NCI-H2227 treated with DMSO at 0.1 percent for 48 hours (cell line): ENCODE measurements at places on chromosomes 6 and 20.

GRCh38 chr6:6678811-6679210 is 90.3 kb downstream of the LY86 start:
- DNase-seq: no peak

GRCh38 chr6:168616816-168617765 is 176.1 kb downstream of the SMOC2 start:
- no peak for DNase-seq

DNA sequence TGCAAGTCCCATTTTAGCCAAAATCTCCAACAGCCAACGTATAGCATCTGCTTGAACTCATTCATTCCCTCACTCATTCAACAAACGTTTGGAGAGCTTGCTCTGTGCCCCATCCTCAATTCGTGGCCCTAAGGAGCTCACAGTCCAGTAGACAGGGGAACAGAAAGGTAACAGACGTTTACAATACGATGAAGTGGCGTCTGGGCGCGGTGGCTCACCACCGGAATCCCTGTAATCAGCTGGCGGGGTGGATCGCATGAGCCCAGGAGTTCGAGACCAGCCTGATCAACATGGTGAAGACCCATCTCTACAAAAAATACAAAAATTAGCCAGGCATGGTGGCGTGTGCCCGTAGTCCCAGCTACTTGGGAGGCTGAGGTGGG is 790 bp upstream of the E2F1 start:
- no peak for DNase-seq

- no peak for DNase-seq
Observed at GRCh38 chr20:62390317-62391164, 3.6 kb downstream of the RPS21 start.

DNA sequence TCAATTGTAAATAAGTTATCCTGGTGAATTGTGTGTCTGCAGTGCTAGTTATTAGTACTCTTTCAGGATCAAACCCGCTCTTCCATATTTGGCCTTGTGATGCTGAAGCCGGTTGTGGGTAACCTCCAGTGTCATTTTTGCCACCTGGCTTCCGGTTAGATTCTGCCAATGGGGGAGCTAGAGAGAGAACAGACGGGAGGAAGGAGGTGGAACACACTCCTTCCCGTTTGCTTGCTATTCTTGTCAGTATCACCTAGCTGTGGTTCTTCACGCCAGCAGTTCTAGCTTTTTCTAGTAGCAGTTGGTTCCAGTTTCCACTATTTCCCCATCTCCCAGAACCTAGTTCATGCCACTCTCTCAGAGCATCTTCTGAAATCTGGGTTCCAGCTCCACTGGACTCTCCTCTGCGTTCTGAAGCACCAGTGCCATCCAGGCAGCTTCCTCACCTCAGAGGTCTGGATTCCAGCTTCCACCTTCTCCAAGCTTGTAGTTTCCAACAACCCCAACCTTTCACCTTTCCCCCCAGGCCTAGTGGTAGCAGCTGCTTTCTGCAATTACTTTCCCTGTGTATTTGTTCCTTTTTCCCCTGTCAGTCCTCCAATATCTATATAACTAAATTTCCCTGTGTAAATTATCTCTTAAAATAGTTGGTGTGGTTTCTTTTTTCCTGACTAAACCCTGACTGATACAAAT is 46.9 kb upstream of the LOC128125822 start:
- DNase-seq: no peak

- DNase-seq: no peak
Observed at GRCh38 chr6:43269273-43270007, 26.2 kb downstream of the TTBK1 start.

DNA sequence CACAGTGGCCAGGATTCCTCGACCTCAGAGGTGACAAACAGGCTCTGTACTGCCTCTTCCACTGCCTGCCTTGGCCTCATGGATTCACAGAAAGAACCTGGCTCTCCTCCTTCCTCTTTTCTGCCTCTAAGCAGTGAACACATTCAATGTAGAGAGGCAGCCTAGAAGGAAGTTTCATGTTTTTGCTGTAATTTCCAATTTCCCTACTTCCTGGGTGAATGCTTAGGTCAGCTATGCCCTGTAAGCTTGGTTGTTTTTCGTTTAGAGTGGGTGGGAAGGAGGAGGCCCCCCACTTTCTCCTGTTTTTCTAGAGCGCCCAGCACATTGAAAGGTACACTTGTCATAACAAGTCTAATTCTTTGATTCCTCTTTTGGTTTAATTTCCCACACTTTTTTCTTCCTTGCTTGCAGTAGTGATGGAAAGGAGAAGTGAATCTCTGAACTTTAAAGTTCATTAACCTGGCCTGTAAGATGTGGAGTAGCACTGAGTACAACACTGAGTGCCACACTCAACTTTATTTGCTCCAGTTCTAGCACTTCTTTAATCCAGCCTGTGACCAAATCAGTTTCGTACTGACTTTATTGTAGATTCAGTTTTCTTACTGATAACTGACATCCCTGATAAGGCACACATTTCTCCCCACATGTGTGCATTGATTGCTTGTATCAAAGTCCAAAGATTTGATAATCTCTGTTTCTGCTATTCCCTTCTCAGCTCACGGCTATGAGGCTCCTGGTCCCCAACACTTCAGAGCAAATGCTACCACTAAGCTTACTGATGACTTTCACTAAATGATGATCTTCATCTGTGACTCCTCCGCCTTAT is 100.0 kb upstream of the MAN1A1 start:
- DNase-seq: no peak

DNA sequence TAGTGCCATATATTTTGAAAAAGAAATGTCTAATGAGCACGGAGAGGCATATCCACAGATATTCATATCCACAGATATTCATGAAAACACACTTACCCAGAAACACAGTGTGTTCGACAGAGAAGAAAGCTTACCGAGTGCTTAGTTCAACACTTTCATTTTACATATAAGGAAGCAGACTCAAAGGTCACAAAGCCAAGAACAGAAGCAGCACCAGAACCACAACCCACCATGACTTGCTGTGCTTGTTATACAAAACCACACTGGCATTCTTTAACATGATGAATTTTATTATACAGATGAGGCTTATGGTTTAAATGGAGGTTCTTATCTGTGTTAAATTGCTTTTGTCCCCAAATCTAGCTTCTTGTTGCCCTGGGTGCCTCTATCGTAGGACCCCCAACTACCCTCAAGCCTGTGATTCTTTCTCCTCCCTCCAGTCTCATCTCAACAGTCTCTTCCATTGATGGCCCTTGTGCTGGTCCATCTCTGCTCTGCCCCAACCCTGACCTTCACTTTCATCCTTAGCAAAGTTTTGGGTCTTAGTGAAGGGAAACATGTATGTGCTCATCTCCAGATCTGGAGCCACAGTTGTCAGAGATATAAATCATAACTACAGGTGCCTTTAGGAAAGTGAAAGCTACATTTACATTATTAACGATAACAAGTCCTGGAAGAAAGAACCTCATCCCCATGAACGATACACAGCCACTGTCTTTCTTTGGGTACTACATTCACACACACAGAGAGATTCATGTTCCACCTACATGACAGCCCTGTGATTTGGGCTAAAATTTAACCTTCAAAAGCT is 40.0 kb downstream of the SF3B5 start:
- DNase-seq: no peak

GRCh38 chr6:25215881-25216280 is 63.3 kb upstream of the CARMIL1 start:
- no peak for DNase-seq

DNA sequence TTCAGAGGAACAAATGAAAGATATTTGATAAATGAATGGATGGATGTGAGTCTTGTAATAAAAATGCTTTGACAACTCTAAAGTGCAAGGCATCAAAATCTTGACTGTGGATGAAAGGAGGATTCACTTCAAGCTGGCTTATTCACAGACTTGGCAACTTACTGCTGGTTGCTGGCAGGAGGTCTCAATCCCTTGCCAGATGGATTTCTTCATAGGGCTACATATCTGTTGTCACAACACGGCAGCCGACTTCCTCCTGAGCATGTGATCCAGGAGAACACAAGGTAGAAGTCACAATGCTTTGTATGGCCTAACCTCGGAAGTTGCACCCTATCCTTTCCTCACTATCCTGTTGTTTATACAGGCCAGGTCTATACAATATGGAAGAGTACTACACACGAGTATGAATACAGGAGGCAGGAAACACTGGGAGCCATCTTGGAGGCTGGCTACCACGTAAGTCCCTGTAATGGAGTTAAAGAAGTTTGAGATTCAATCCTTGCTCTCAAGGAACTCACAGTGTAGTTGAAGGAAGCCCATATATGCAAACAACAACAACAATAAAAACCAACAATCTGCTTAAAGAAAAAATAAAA is 97.9 kb downstream of the ID4 start:
- no peak for DNase-seq

DNA sequence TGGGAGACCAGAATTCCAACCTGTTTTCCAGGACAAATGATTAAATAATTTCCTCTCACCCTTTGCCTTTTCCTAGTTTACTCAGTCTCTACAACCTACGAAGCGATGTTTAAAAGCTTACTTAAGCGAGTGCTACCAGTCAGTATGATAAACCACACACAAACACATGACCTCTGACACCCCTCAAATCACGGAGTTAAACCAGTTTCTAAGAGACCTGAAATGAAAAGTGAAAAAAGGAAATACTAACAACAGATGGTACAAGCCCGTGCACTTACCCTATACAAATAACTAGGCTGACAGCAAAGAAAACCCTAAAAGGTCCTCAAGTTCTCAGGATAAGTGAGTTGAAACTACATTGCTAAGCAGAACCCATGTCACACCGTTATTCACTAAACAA is 7.7 kb downstream of the TNFRSF21 start:
- DNase-seq: no peak

GRCh38 chr20:10059006-10059405 is 24.2 kb downstream of the ANKEF1 start:
- DNase-seq: no peak

DNA sequence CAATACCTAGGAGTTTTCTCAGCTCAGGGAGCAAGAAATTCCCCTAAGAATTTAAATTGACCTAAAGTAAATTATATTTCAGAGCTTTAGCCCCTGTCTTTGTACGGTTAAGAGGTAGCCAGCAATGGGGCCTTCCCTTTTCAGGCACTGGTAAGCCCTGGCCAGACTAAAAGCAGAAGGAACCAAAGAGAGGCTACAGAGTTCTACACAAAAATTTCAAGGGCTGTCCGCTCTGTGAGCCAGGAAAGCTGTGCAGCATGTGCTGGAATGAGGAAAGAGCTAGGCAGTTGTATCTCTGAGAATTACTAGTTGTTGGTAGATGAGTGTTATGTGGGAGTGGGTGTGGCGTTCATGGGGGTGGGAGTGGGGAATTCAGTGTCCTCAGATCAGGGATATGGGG is 96.3 kb upstream of the MAFB start:
- DNase-seq: no peak

DNA sequence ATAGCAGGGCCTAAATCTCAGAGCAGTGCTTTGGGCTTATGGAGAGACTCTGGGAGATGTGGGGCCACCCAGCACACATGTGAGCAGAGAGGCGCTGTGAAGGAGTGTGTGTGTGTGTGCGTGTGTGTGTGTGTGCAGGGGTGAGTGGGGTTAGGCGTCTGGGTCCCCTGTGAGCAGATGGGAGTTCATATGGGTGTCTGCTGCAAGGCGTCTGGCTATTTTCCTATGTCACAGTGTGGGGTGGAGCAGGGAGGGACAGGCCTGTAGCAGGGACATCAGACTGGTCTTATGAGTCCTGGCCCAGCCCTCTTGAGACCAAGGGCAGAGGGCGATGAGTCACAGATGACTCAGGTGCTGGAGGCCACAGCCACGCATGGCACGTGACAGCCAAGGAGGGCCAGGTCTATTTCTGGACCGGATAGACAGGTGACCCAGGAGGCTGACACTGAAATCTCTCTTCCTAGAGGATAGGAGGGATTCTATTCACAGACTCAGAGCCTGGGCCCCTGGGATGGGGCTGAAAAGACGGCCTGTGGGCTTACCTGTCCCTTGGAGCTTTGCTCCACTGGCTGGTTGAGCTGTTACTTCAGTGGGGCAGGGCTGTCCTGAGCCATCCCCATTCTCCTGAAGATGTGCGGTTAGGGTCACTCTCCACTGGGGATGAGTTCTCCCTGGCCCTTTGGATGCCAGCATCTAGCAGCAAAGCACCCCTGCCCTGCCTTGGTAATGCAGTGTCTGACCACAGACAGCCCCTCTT is 28.9 kb downstream of the VEGFA start:
- no peak for DNase-seq

DNA sequence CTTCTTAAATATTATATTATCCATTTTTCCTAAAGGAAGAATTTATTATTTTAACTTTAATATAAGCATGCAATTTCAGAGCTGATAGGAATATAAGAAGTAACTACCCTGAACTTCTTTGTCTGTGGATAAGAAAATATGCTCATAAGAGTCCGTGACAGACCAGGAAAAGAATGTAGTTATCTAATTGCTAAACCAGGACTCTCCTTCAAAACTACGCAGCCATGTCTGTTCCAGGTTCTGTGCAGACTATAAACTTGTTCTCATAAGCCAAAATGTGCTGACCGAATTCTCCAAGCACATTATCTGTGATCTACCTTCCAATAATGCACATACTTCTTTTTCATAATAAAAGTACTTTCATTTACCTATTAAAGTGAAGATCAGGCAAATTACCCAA is 116.5 kb downstream of the TRDN start:
- DNase-seq: no peak

- no peak for DNase-seq
Observed at GRCh38 chr6:56852260-56853010, 102.5 kb upstream of the BEND6 start.

DNA sequence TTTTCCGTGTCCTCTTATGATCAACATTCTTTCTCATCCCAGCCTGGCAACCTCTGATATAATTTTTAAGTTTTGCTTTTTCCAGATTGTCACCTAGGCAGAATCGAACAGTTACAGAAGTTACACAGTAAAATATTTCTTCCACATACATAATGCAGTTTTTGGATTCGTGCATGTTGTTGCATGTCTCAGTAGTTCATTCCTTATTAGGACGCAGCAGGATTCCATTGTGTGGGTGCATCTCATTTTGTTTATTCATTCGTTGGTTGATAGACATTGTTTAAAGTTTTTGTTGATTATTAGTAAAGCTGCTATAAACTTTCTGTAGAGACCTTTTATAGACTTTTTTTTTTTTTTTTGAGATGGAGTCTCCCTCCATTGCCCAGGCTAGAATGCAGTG is 284.3 kb upstream of the FERMT1 start:
- no peak for DNase-seq

- DNase-seq: no peak
Observed at GRCh38 chr6:143542888-143543287, 31.4 kb upstream of the FUCA2 start.

DNA sequence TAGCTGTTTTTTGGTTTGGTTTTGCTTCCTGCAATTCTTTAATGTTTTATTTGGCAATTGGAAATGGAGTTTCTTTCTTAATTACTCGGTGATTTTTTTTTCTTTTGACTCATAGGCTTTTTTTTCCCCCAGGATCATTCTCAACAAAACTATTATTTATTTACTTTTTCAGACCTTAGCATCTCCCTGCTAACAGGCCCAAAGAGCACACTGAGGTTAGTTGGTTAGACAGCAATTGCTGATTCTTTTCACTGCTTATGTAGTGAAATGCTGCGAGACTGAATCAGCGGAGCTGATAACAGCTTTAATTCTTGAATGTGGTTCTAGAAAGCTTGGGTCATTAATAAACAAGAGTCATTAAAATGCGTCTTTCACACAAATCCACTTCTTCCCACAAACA is 79.1 kb upstream of the ZFP64 start:
- DNase-seq: no peak

- no peak for DNase-seq
Observed at GRCh38 chr20:21237956-21238799, 65.0 kb upstream of the XRN2 start.

GRCh38 chr6:7328243-7328642 is 15.2 kb upstream of the SSR1 start:
- no peak for DNase-seq
